Left colon (tissue), 2 donors: ENCODE measurements at places on chromosomes 16 and 17. TPM values are rescaled to one million over a fixed set of nuclear protein-coding genes. Genes with fewer than 3 reads are reported as not detected.

Gene PRKCB
- 3.8 TPM for total RNA-seq

Gene CCDC40
- total RNA-seq, result 2.0 TPM

Gene KRT25
- not detected for total RNA-seq

Gene TGFB1I1
- total RNA-seq, result 42.8 TPM

Gene SLC47A1
- 1.2 TPM for total RNA-seq

Gene NDE1
- 30.9 TPM for total RNA-seq

Gene UTS2R
- not detected for total RNA-seq

Gene DCAF7
- total RNA-seq, result 91.2 TPM

Gene COL1A1
- 33.5 TPM for total RNA-seq

Gene SRL
- 0.46 TPM for total RNA-seq

Gene NHERF2
- 69.3 TPM for total RNA-seq

Gene ASGR1
- total RNA-seq, result 0.37 TPM

Gene BIRC5
- total RNA-seq, result 10.1 TPM

Gene KRTAP1-5
- not detected for total RNA-seq

GRCh38 chr16:80994451-80994850 lies 12.2 kb downstream of the CMC2 start:
- no peak for DNase-seq

- DNase-seq, result no peak
These were observed 27.2 kb downstream of the MAP3K14 start for GRCh38 chr17:45289301-45290268.

- no peak for DNase-seq
These were observed 18.0 kb downstream of the CCR7 start for GRCh38 chr17:40547079-40547784.

GRCh38 chr17:65466547-65466946 lies 94.9 kb downstream of the AXIN2 start:
- DNase-seq, result no peak

- DNase-seq, result peak; percentile 62
These were observed 737 bp downstream of the NUDT16L1 start for GRCh38 chr16:4693956-4694641.

DNA sequence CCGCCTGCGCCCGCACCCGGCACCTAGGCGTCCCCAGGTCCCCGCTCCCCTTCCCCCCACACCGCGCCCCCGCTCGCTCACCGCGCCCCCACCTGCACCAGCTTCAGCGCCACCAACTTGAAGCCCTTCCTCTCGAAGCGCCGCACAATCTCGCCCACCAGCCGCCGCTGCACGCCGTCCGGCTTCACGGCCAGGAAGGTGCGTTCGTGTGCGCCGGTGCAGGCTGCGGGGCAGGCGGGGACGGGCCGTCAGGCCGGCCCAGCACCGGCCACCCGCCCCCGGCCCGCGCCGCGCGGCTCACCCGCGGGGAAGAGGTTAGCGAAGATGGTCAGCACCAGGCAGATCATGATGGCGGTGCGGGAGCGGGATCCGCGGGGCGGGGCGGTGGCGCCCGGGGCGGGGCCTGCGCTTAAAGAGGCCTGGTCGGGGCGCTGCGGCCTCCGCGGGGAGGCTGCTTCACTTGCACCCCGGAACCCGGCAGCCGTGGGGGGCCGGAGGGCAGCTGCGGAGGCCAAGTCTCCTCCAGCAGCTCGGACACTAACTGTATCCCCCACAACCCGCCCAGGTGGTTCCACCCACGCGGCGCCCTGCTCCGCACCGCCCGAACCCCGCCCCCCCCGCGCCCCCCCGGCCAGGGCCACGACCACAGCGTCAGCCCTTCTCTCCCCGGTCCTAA lies at the start of gene NME3:
Gene NME3, minus strand, starts transcription at position 356 of the 676 bp plus-strand sequence. Its CDS starts 9 bp downstream, at position 347.
- DNase-seq, result peak; percentile 72

GRCh38 chr16:23496821-23497542 lies 13.3 kb downstream of the GGA2 start:
- DNase-seq, result no peak

GRCh38 chr17:50238601-50239280 lies 35.5 kb upstream of the TMEM92 start:
- DNase-seq, result no peak

- DNase-seq, result no peak
These were observed 1.4 kb downstream of the TMEM97 start for GRCh38 chr17:28320215-28321061.

GRCh38 chr16:66574531-66574930 lies 4.7 kb upstream of the CMTM2 start:
- DNase-seq, result no peak

GRCh38 chr17:31834448-31834847 lies 24.6 kb downstream of the COPRS start:
- DNase-seq, result no peak

DNA sequence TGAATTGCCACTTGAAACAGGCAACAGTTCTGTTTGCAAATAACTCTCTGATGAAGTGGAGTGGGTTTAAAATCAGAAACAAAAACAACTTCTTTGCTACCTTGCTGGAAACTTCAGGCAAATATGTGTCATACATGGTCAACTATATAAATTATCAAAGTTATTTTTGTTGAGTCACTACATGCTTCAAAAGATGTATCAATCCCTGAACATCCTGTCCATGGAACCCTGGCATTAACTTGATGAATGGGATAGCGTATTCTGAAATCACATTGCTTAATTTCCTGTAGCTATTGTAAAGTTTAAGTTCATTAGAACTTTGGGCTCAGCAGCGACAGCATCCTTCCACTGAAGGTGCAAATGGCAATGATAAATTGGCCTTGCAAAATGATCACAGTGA lies 213.6 kb upstream of the MAF start:
- DNase-seq, result no peak

DNA sequence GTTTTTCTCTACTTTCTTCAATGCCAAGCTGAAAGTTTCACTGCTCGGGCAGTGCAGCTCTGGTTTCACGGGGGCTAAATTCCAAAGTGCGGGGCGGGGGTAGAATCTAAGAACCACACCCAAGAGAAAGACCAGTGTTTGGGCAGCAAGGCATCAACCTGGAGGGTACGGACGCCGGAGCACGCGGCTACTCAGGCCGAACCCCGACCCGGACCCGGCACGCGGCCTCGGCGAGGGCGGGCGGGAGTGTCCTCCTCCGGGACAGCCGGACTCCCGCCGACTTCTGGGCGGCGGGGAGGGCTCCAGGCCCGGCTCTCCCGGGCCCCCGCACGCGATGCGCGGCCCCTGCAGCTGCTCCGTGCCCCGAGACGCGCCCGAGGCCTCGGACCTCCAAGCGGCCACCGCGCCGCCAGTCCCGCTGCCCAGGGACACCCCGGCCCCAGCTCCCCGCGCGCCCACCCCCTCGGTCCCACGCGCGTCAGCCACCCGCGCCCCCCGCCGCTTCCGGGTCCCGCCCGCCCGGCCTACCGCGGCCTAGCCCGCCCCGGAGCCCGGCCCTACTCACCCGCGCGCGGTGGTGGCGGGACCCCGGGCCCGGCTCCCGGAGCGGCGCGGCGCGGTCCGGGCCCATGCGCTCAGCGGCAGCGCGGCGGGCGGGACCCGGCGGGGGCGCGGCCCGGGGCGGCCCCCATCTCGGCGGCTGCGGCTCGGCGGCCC lies 561 bp downstream of the AXIN1 start:
- peak; percentile 64 for DNase-seq

DNA sequence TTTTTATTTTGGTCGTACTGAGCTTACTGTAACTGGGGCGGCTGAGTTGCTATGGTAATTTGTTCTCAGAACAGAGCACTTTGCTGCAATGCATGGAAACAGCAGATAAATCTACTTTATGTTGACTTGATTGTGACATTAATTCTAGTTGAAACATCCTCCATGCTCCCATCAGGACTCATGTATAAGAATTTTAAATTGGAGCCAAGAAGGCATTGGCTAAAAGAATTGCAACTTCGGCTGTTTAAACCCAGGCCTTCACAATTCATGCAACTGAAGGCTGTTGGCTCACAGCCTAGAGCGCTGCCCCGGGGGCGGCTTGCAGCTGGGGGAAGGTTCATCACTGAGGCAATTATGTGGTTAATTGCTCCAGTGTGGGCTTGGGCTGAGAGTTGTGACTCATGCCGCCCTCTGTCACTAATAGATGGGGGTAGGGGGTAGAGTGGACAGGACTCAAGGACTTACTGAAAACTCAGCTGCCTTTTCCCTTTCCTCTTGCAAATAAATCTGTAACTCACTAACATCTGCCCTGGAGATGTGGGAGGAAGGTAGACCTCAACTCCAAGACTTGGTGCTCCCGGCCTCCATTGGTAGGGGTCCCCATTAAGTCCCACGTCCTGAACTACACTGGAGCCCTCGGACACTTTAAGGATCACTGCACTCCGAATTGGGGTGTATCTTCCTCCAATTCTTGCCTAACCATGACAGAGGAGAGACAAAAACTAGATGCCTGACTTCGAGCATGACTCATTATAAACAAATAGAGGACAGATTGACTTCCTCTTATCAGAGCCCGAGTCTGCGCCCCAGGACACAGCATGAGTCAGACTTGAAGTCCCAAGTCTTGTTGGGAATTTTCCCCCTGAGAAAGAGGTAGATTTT lies 37.5 kb downstream of the ERCC4 start:
- peak; percentile 76 for DNase-seq

DNA sequence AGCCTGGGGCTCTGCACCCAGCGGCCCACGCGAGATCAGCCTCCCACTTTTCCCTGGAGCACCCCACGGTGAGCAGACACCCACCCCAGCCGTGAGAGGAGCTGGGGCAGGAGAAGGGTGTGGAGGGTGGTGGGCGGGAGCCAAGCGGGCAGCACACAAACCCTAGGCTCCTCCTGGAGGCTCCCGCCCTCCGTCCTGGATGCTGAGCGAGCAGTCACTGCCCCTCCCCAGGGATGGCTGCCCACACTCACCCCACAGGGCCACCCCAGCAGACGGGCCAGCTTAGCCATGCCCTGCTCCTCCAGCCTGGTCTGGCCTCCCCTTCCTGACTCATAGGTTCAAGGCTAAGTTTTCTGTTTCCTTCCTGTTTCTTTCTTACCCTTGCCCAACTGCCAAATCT lies 15.7 kb upstream of the ABCC3 start:
- DNase-seq, result no peak

DNA sequence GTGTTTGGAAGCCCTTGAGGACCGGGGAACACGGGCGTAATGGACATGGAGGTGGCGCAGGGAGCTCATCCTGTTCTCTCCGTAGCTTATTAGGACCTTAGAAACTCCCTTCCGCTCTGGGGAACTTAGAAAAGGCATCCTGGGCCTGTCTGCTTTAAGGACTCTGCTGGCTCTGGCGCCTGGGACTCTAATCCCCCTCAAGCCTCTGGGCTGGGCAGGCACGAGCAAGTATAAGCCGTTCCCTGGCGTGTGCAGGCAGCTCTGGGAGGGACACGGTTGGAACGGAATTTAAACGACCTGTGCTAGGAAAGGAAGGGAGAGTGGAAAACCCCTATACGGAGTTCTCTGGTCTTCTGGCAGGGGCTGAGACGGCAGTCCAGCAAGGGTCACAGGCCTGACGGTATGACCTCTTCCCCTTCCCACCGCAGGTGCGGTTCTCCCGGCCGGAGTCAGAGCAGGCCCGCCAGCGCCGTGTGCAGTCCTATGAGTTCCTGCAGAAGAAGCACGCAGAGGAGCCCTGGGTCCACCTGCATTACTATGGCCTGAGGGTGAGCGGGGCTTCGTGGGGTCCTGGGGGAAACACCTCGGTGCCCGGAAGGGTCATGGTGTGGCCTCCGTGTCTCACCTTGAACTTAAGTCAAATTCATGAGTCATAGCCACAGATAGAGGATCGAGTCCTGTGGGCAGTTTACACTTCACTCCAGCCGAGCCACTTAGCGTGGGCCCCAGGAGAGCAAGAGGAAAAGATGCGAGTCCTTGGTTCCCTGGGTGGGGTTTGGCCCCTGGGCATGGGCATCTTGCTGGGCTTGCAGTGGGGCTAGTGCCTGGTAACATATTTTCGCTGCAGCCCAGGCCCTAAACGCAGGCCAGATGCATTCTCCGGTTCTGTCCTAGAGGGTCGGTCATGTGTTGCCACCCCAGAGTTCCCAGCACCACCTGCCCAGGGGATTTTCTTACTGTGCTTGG lies 17.7 kb downstream of the POLR3E start:
- peak; percentile 21 for DNase-seq

DNA sequence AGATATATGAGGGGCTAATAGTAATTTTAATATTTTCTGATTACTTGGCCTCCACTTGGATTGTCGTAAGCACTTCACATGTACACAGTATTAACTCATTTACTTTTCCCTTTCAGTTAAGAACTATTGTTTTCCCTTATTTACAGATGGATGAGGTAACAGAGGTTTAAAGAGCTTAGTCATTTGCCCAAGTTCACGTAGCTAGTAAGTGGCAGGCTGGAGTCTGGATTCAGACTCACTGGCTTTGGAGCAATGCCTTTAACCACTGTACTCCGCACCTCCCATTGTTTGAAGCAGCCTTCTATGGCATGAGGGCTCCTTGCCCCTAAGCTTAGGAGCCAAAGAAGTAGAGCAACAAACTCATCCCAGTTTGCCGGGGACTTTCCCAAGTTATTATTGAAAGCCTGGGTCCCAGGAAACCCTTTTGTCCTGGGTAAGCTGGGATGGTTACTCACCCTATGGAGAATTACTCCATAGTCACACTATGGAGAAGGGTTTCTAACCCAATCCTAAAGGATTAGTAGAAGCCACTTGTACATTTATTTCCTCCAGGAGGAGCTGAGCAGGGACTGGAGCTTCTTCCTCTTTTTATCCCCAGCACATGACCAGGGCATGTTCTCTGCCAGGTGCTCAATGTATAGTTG lies 12.3 kb downstream of the FOXL1 start:
- no peak for DNase-seq

- no peak for DNase-seq
These were observed 6.7 kb upstream of the GOSR2 start for GRCh38 chr17:46916211-46916610.

- DNase-seq, result peak; percentile 7
These were observed 416 bp downstream of the RNF43 start for GRCh38 chr17:58416937-58417299.

- DNase-seq, result no peak
These were observed 51.8 kb downstream of the SOCS3 start for GRCh38 chr17:78307887-78308638.
